ENCODE measurements at places on chromosomes 4 and X.

DNA sequence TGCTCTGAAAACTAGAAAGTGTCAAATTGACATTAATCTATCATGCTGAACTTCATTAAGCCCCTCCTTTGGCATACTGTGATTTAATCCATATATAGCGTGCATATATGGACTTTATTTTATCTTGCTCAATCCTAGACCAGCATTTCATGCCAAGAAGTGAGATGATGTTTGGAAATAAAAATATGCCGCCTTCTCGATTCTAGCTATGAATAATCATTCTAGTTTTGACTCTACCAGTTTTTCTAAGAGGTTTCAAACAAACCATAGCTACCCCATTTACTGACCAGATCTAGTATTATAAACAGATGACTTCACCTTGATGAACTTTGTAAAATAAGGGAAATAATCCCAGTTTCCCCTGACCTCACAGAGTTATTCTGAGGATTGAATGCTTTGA lies 95.0 kb downstream of the ARX start:
- no peak for DNase-seq

DNA sequence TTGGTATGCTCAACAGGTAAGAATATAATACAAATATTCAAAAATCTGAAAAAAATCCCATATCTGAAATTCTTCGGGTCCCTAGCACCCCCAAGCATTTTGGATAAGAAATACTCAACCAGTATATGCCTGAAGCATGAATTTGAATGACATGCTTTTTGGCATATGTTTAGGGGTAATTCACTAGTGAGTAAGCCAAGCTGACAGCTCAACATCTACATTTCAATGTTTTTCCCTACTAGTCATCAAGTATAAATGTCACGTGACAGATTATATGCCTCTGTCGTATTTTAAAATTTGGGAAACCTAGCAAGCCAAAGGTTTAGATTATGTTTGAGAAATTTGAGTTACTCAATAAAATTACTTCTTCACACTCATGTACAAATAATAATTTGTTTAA lies 125.1 kb downstream of the FGF16 start:
- no peak for DNase-seq

GRCh38 chr4:36235306-36235705 lies 9.0 kb downstream of the ARAP2 start:
- DNase-seq = no peak

DNA sequence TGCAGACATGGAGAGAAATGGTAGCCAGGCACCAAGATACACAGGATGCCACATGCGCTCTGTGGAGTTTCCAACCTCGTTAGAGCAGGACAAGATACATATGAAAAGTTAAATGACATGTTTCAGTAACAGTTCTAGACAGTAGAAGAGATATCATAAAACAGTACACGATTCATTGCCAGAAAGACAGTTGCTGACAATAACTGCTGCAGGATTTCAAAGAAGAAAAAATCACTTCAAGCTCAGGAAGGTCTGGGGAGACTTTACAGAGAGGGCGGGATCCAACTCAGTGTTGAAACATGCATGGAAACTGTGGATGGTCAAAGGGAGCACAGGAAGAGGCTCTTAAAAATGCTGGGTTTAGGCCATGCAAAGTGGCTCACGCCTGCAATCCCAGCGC lies 31.0 kb downstream of the DCTD start:
- no peak for DNase-seq

DNA sequence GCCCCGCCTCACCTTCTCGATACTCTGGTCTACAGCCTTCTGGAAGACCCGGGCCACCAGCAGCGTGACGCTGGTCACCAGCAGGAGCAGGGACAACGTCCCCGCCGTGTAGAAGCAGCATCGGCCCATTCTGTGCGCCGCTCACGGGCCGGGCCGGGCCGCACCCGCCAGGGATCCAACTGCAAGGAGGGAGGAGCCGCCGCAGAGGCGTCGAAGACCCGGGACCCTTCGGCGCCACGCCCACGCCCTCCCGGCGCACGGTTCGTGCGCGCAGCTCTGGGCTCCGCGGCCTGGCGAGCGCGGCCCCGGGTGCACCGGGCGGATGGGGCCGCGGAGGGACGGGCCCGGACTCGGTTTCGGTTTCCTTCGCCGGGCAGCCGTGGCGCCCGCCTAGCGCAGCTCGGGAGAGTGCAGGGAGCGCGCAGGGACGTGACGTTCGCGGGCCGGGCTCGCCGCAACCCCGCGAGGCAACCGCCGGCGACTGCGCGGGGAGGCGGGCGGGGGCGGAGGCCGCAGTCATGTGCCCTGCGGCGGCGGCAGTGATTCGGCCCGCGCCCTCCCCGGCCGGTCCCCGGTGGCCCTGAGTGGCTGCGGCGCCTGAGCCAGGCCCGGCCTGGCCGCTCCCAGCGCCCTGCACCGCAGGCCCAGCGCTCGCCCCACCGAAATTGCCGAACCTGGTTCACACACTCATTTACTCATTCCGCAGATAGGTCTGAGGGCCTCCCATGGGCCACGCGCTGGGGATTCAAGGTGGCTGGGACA lies at the start of gene SCARB2:
Gene SCARB2, minus strand, starts transcription at position 410 of the 762 bp plus-strand sequence. Its CDS starts 281 bp downstream, at position 129.
- peak; percentile 65 for DNase-seq

- DNase-seq = peak; percentile 15
These were observed 42.9 kb upstream of the INTS6L start for GRCh38 chrX:135477576-135477975.

- DNase-seq = no peak
These were observed 131.3 kb downstream of the ARHGAP10 start for GRCh38 chr4:147863111-147863747.

- no peak for DNase-seq
These were observed 10.9 kb downstream of the TMA16 start for GRCh38 chr4:163505374-163505773.

DNA sequence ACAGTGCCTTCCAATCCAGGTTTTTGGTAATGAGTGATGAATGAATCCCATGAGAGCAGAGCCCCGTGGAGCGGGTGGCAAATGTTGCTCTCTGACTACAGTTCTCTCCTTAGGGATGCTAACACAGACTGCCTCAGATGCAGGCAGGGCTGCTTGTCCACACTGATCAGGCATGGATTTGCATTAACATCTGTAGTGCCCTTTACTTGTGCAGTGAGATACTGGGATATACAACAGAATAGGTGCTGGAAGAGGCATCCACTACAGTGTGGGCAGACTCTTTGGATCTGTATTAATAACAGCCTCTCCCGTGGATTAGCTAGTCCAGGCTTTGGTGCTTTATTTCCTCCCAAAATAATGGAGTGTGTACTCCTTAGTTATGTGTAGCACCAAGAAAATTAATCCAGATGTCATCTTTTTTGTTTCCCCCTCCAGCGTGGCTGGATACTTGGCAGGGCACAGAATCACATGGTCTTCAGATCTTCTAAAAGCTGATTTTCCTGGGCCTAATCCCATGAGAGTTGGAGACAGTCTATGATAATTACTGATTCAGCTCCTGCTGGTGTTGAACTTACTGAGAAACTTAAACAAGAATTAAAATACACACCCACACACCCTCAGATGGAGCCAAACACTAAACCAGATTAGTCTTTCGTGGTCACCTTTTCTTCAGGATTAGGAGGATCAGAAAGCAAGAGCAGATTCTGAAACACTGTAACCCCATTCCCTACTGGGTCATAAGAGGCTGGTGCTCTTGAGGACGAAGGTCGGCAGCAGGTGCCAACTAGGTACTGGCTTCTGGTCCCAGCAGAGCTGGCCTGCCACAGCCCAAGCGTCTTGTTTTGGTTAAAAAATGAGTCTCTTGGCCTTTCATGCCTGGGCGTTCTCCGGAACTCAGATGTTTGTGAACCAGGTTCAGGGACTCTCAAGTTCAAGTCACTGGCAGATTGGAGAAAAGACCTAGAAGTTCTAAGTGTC lies 23.1 kb upstream of the NAP1L5 start:
- no peak for DNase-seq

GRCh38 chr4:46387956-46388355 lies 2.0 kb downstream of the GABRA2 start:
- DNase-seq = no peak

- peak; percentile 44 for DNase-seq
These were observed 46.1 kb downstream of the GRK4 start for GRCh38 chr4:3009422-3009821.

GRCh38 chrX:14027511-14028019 lies 2.1 kb downstream of the GEMIN8 start:
- no peak for DNase-seq

DNA sequence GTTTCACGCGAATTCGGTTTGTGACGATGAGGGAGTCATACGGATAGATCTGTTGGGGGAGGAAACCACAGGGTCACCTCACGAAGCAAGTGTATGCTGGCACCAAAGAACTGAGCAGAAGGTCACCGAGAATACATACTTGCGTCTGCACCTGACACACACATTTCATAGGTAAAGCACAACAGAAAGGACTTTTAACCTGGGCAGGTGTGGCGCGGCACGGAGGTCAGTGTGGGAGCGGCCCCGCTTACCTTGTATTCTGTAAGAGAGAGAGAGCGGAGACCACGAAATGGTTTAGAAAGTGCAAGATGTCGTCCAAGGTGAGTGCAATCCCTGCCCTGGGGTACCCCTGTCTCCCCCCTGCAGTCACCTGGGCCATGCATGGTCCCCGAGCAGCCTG lies 43.6 kb upstream of the AFAP1 start:
- DNase-seq = no peak

DNA sequence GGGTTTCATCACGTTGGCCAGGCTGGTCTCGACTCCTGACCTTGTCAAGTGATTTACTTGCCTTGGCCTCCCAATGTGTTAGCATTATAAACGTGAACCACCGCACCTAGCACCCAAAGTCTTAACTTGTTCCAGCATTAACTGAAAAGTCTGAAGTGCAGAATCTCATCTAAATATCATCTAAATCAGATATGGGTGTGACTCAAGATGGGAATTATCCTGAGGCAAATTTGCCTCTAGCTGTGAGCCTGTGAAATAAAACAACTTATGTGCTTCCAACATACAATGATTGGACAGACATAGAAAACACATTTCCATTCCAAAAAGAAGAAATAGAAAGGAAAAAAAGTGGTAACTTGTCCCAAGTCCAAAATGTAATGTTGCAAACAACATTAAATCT lies 641.1 kb upstream of the ATOH1 start:
- DNase-seq = no peak

GRCh38 chr4:184765473-184766340 lies 31.8 kb upstream of the CENPU start:
- no peak for DNase-seq

GRCh38 chr4:138062929-138063328 lies 179.2 kb downstream of the SLC7A11 start:
- no peak for DNase-seq

DNA sequence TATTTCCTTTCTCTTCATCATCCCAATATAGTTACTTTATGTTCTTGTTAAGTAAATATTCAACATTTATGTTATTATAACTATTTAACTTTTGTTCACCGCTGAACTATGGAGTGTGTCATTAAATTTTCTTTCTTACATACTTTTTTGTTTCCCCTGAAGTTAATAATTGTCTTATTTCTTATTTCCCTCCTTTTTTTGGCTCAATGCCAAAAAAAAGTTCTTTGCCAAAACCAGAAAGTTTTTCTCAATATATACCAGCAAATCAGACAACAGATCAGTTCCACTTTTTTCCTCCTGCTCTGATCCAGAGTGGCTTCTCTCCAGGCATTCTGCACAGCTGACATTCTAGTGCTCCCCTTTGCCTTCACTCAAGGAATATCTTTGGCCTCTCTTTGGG lies 187.0 kb upstream of the PPARGC1A start:
- no peak for DNase-seq

GRCh38 chrX:130575831-130576389 lies 174.1 kb downstream of the RBMX2 start:
- DNase-seq = no peak

GRCh38 chr4:70994387-70995099 lies 1.1 kb downstream of the DCK start:
- no peak for DNase-seq

- DNase-seq = no peak
These were observed 1275.5 kb downstream of the ADGRL3 start for GRCh38 chr4:62475596-62475995.

GRCh38 chrX:16771483-16772398 lies 14.5 kb upstream of the TXLNG start:
- no peak for DNase-seq

DNA sequence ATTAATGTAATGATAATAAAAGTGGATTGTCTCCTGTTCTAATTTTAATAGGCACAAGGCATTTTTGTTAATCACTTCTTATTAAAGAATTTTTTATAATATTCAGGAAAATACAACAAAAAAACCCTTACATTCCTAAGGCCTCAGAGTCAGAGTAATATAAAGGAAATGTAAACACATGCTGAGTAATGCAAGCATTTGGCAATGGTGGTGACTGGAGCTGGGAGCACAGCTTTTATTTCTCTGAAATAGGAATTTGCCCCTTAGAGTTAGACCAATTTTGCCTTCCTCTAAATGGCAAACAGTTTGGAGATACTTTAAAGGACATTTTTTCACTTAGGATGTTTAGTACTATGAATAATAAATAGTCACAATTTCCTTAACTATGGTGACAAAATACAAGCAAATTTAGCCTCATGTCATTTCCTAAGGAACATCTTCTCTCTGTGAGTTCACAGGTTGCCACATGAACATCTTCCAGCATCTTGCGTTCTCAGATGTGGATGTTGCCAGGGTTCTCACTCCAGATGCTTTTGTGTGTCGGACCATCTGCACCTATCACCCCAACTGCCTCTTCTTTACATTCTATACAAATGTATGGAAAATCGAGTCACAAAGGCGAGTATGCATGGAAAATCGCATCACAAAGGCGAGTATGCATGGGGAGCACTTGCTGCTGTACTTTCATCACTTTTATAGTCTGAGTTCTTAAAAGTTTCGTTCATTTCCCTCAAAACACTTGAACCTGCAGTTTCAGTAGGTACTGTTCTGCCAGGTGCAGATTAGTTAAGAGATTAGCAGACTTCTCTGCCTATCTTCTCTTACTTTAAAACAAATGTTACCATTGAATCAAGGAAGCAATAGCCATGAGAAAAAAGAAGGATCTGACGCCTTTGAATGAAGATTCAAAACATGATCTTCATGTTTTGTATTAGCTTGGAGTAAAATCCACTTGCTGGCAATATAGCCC lies 15.9 kb upstream of the F11 start:
- no peak for DNase-seq

DNA sequence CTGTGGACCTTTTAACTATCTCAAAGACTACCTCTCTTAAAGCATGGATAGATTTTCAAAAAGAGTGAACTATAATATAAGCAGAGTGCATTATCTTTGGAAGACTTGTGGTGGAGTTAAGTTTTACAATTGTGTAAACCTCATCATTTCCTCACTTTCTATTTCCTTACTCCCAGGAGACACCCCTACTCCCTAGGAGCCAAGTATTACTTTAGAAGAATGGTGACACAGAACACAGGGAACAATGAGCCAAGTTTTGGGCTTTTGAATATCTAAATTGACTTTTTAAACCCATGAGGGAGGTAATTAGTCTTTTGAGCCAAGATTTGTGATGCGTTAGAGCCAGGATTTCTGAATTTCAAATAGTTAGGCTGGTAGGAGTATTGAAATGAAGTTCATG lies 78.9 kb upstream of the UNC5C start:
- no peak for DNase-seq

- DNase-seq = no peak
These were observed 161.2 kb downstream of the LRBA start for GRCh38 chr4:150853882-150854281.

GRCh38 chr4:119139822-119140252 lies 4.2 kb downstream of the MYOZ2 start:
- no peak for DNase-seq

GRCh38 chr4:146105464-146105863 lies 70.1 kb upstream of the LSM6 start:
- DNase-seq = no peak
